ENCODE measurements at places on chromosomes 3 and 15. TPM values are rescaled to one million over a fixed set of nuclear protein-coding genes. Genes with fewer than 3 reads are reported as not detected.

- no peak overlapping the region for H3K4me3 ChIP-seq
- no peaks in the 10 kb centered on the region for H3K36me3 ChIP-seq
- H3K27me3 ChIP-seq = no peaks in the 10 kb centered on the region
- no peaks in the 10 kb centered on the region for H3K4me1 ChIP-seq
- DNase-seq = no peak
- H3K27ac ChIP-seq = no peak overlapping the region
These were observed 36.0 kb upstream of the PRTG start for GRCh38 chr15:55778932-55779331.

GRCh38 chr3:126990890-126991289 is 8.0 kb downstream of the PLXNA1 start:
- no peak for DNase-seq
- H3K27me3 ChIP-seq = no peaks in the 10 kb centered on the region
- H3K36me3 ChIP-seq = no peaks in the 10 kb centered on the region

DNA sequence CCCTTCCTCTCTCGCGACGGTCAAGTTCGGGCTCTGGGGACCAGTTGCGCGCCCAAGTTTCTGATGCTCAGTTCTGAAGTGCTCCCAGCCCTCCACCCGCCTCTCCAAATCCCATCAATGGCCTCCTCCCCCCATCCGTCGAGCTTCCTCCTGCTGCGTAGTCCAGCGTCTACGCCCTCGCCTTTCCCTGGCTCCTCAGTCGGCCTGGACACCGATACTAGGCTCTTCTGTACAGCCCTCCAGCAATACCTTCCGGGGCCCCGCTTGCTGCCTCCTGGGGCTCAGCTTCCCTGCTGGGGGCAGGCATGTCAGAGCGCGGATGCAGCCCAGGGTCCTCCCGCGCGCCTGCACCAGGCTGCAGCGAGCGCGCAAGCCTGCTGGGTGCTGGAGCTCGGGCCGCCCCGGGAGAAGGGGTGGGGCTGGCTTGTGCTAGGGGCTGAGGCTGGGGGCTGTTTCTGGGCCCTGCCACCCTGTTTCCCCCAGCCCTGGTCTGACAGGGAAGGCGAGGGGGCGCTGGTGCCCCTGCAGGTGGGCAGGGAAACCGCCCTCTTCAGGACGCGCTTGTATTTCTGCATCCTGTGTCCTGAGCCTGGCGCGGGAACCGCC is 353.3 kb upstream of the SUCLG2 start:
- no peaks in the 10 kb centered on the region for H3K27me3 ChIP-seq
- peak; percentile 38 for DNase-seq
- no peaks in the 10 kb centered on the region for H3K4me1 ChIP-seq
- peak overlapping the region; percentile 76 for H3K4me3 ChIP-seq
- no peak overlapping the region for H3K27ac ChIP-seq

DNA sequence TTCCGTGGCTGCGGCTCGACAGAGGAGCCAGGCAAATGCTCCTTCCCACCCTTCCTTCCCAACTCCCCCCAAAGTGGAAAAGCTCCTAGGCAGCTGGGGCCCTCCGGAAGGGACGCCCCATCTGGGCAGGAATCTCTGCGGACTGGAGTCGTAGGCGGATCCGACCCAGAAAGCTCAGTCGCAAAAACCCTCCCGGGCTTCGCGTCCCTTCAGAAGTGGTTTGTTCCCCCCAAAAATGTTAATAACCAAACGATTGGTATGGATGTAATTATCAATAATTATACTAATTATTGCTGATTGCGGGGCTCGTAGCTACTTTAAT is 3.8 kb downstream of the RNU6-1 start:
- no peaks in the 10 kb centered on the region for H3K4me1 ChIP-seq
- no peak overlapping the region for H3K4me3 ChIP-seq
- no peak overlapping the region for H3K27ac ChIP-seq
- DNase-seq = no peak
- no peaks in the 10 kb centered on the region for H3K27me3 ChIP-seq
- no peaks in the 10 kb centered on the region for H3K36me3 ChIP-seq

The RTP3 gene
- total RNA-seq = not detected

The CCDC13 gene
- 2.5 TPM for total RNA-seq

The IL17RC gene
- total RNA-seq = 33.8 TPM

The LCTL gene
- not detected for total RNA-seq

The MPI gene
- total RNA-seq = 31.1 TPM

Data from aorta (tissue), 5 donors.